Right lung (tissue), 10 donors: ENCODE measurements at places on chromosomes 11 and 22. TPM values are rescaled to one million over a fixed set of nuclear protein-coding genes. Genes with fewer than 3 reads are reported as not detected.

DNA sequence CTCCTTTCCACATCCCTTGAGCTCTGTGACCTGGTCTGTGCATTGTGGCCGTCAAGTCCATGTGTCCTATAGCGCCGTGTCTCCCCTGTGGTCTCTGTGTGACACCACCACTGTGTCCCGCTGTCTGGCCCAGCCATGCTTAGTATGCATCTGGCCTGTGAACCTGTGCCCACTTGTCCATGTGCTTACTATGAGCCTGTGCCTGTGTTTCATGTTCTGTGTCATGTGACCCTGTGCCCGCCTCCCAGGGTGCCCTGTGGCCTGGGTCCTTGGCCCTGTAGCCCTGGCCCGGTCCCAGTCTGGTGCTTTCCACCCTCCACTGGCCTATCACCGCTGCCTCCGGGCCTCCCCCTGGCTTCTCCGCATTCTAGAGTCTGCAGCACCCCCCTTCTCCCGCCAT, 80.6 kb downstream of the CCDC83 start:
- no peak for DNase-seq

DNA sequence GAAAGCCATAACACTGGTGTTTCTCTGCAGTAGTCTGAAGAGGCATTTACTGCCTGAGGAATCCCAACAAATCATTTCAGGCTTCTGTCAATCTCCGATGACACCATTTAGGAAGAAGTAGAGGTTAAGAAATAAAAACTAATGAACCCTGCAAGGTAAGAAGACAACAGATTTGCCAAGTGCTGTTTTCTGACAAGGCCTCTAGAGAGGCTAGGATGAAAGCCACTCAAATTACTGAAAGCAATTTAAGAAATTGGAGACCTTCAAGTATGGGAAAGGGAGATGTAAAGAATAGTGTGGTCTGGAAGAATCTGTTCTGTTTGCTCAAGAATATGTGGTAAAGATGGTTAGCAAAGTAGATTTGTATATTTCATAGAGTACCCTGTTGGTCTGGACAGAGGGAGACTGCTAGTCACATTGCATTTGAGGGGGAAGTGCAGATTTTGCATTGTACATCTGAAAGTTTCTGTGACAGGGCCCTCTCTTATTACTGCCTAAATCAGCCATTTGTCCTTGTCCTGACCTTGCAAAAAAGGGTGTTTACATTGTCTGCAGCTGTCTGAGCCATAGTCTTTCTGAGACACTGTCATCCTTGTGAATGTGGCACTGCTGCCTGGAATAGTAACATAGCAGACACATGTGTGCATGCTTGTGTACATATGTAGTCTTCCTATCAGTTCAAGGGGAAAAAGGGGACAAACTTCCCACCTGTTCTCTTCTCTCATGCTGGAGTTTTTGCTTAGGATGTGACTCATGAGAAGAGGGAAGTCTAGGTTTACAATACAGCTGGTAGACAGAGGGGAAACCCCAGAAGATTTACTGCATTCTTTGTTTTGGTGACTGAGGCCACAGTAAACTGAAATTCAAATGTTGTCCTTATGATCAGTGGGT, 640.2 kb upstream of the KIRREL3 start:
- no peak for DNase-seq

GRCh38 chr22:22893077-22893805, 5.6 kb downstream of the IGLL5 start:
- DNase-seq: no peak

DNA sequence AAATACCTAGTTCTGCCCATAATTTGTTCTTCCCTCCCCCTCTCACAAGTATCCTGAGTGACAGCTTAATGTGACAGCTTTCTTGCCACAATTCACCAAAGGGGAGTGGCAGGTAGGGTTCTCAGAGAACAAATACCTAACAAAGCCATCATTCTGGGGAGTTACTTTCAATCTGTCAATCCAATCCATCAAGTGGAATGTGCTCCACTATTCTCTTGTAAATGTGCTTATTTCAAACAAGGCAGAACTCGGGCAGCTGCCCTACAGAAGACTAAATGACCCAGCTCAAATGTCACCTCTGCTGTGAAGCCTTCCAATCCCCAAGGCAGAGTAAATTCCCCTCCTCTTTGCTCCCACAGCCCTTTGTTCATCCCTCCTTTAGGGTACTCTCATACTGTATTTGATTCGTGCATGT, 27.8 kb downstream of the LGR4 start:
- DNase-seq: no peak

- no peak for DNase-seq
Measured at GRCh38 chr11:76702336-76703128, 32.0 kb upstream of the LRRC32 start.

- no peak for DNase-seq
Measured at GRCh38 chr11:119029069-119029339, 1.7 kb downstream of the SLC37A4 start.

- DNase-seq: no peak
Measured at GRCh38 chr11:61083601-61084147, 18.6 kb upstream of the CD5 start.

- no peak for DNase-seq
Measured at GRCh38 chr22:26956371-26956770, 299.0 kb downstream of the MIAT start.

DNA sequence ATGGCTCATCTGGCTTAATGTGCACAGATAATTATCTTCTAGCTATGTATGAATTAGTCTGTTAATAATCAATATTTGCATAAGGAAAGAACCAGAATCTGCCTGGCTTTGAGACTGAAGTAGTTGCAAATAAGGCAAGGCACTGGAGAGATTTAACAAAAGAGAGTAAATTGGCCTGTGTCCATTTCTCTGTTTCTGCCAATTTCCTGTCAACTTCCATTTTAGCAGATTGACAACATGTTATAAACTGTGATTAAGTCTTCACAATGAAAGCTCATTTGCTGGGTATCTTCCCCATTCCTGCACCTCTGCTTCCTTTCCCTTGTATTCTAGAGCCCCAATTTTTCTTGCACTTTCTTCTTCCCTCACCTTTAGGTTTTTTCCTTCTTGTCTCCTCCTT, 5.3 kb upstream of the TMEM123 start:
- DNase-seq: no peak

DNA sequence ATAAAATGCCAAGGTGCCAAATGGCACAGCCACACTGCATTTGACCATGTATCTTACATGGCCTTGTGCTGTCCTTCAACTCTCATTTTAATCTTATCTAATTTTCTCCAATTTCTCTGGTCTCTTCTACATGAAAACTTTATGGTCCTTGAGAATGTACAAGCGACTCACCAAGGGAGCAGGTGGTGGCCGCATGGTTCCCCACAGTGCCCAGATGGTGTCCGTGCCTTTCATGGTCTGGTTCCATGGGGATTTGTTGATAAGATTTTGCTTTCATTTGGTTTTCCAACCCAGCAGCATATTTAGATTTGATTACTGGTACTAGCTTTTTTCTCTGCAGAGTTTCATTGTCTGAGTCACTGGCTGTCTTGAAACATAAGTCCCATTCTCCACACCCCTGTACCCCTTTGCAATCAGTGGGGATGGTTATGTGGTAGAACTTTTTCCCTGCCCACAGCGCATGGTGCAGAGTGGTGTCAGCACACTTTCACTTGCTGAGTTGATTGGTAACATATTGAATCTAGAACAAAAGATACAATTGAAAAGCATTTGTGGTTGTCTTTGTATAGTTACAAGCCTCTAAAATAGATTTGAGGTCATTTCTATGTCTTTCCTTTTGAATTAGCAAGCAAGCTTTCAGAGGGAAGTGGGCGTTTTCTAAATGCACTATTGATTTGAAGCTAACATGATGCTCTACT, 24.1 kb downstream of the ZNRF3 start:
- DNase-seq: no peak

- peak; percentile 94 for DNase-seq
Measured at GRCh38 chr11:120517801-120518291, 6.3 kb downstream of the GRIK4 start.

The NLRP10 gene
- not detected for polyA plus RNA-seq
